ENCODE measurements at places on chromosomes 7 and 10.

DNA sequence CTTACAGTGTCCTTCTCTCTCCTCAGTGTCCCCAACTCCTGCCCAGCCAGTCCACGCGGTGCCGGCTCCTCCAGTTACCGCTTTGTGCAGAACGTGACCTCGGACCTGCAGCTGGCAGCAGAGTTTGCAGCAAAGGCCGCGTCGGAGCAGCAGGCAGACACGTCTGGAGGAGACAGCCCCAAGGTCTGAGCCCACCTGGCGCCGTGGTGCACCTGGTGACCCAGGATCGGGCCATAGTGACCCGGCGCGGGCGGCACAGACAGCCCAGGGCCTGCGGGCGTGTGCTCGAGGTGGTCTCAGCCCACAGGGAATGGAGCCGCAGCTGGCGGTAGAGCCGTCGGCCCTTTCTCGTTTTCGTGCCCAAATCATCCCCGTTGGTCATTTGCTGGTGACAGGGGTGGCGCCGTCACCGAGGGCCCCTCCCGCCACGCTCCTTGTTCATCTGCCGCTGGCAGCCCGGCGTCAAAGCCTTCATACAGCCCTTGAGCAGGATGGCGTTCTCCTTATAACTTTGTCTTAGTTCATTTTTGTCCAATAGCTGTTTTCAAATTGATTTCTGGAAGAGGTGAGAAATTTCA is 20.9 kb upstream of the AP5Z1 start:
- DNase-seq: no peak

GRCh38 chr10:90913774-90914420 is 7.0 kb downstream of the ANKRD1 start:
- no peak for DNase-seq

DNA sequence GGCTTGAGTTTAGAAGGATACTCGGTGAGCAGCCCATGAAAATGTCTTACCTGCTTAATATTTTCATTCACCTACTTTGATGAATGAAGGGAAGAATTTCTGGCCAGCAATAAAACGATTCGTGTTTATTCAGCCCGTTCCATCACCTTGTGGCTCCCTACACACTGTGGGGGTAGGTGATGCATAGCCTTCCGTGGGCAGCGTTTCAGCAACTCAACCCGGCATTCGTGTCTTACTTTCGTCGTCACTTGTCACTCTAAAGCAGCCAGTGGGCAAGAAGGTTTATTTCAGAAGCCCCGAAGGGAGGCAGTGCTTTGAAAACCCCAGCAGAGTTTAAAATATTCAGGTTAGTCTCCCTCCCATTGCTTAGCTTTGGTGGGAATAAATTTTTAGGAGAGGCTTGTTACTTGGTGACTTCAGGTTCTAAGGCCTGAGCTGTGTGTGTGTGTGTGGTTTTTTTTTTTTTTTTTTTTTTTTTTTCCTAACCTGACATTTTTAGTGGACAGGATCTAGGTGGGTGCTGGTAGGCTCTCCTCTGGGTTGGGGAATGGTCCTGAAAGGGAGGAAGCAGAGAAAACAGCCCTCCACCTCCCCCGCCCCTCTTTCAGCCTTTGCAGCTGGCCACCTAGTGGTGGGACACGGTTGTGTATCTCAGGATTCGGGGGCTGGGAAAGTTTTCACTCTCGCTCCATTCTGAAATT is 1.8 kb downstream of the GRK5 start:
- peak; percentile 28 for DNase-seq

- DNase-seq: no peak
Observed at GRCh38 chr7:47066976-47067614, 514.8 kb downstream of the TNS3 start.

- DNase-seq: no peak
Observed at GRCh38 chr10:49153971-49154370, 20.1 kb upstream of the FAM170B start.

DNA sequence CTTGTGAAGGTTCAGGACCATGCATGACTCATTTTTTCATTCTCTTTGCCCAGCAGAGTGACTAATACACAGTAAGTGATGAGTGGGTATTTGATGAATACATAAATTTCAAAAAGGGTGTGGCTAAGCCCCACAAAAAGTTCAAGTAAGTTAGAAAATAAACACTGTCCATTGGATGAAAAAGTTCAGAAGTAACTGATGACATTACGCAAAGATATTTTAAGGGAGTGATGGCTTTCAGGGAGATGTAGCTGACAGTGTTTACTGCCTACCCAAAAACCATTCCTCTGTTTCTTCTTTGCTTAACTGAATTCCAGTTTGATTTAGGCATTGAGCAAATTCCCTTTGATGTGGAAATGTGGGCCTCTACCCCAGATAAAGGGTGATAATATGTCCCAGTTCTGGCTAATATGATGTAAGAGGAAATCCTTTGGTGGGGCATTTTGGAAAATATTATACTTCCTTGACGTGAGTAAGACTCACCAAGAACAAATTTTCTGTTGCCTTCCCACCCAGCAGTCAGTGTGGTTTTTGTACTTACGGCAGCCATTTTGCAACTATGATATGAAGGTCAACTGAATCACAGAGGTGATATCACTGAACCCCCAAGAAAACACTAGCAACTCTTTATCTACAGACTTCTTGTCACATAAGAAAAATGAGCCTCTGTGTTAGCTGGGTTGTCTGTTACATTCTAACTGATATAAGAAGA is 29.0 kb upstream of the EBLN1 start:
- DNase-seq: no peak

GRCh38 chr7:106848851-106849442 is 16.1 kb upstream of the PIK3CG start:
- DNase-seq: no peak

DNA sequence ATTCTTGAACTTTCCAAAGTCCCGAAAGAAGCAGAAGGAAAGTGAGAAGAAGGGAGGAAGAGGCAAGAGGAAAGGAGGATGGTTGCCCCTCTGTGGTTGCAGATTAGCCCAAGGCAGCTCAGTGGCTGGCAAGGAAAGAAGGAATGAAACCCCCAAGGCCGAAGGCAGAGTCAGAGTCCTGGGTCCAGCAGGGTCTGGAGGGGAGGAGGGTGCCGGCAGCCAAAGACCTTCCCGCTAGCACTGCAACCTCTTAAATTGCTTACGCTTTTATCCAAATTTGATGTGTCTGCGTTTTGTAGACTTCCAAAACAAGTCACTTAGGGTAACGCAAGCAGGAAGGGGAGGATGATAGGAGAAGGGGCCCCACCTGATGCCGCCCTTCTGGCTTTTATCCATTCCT is 7.4 kb upstream of the PFKP start:
- no peak for DNase-seq

GRCh38 chr10:14163377-14164086 is 167.2 kb downstream of the FRMD4A start:
- DNase-seq: no peak

DNA sequence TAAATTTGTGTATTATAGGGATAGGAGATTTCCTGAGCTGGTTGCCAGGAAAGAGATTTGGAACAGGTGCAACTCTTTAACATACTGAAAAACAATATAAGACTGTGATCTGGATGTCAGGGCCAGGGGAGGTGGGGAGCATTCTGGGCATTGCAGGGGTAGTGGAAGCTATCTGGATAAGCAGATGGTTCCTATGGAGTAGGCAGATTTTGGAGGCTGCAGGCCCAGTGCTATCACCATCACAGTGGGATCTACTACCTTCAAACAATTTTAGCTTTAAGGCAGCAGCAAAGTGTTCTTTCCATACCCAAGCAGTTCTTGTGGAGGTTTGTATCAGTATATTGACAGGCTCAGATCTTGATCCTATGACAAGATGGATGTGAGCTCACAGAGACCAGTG is 71.1 kb downstream of the ADAM22 start:
- DNase-seq: no peak

DNA sequence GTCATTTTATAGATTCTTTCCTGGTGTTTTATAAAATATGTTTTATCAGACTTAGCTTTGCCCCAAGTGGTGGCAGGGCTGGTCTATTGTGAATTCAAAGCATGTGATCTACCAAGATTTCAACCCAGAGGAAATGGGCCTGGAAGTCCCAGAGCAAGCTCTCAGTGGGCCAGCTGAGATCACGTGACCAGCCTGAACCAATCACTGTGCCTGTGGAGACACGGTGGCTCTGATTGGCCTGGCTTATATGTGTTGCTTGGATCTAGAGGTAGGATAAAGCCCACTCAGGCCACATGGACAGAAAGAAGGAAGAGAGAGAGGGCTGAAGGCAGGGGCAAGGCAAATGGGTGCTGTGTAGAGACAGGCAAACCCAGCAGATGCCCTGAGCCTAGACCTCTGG is 65.5 kb upstream of the GATA3 start:
- DNase-seq: no peak
